ENCODE measurements at places on chromosomes 3 and 15.

GRCh38 chr15:39599871-39600270, 19.0 kb downstream of the THBS1 start:
- no peak for DNase-seq

DNA sequence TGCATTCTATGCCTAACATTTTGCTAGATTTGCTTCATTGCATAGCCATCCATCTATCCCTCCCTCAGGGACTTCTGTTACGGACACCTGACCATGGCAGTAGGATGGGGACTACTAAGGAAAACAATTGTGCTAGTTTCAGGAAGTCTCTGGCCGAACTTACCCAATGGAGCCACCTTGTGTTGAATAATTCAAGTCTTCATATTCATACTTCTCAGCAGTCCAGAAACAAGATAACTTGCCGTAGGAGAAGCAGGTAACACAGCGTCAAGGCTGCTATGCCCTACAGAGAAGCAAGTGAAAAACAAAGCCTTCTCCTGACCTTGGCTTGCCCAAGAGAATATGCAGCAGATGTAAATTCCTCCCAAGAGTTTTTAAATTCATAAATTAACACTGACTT, 685.3 kb downstream of the GRM7 start:
- no peak for DNase-seq

DNA sequence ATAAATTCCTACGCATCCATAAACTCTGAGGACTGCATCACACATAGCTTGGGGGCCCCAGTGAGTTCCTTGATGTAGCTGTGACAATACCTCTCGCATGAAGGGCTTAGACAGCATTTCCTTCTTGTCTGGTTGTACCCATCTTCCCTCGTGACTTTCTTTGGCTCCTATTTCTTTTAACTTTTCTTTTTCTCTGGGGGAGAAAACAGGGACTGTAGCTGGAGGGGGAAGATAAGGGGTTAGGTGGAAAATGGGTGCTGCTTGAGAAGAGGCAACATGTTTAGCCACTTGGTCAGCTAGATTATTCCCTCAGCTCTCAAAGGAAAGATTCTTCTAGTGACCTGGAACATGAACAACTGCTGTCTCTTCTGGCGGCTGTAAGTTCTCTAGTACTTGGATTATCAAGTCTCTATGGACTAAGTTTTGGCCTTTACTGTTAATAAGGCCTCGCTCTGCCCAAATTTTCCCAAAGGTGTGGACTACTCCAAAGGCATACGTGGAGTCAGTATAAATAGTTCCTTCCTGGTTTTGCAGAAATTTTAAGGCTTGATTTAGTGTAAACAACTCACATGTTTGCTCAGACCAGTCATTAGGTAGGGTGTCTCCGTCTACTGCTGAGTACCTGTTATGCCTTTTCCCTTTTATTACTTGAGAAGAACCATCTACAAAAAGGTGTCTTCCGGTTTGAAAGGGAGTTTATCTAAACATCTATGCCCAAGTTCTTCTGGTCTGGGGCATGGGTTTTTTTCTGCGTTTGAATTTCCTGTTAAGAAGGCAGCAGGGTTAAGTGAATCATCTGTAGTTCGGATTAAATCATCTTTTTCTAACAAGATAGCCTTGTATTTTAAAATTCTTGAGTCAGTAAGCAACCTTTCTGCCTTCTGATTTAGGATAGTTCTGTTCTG, 21.0 kb upstream of the ATG7 start:
- no peak for DNase-seq

DNA sequence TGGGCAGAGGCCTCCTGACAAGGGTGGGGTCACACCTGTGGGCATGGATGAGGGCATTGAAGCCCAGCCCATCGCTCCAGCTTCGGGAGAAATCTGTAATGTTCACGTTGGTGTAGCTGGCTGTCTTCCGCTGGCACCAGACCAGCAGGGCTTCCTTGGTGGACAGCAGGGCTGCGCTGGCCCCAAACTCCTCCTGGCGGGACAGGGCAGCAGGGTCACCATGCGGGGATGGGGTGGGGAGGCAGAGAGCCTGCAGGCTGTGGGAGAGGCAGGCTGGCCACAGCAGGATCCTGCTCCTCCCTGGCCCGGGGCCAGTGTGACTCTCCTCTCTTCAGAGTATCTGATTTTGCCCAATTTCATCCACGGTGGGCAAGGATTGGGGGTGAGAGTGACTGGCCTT, 6.0 kb downstream of the SPTBN5 start:
- DNase-seq = no peak

DNA sequence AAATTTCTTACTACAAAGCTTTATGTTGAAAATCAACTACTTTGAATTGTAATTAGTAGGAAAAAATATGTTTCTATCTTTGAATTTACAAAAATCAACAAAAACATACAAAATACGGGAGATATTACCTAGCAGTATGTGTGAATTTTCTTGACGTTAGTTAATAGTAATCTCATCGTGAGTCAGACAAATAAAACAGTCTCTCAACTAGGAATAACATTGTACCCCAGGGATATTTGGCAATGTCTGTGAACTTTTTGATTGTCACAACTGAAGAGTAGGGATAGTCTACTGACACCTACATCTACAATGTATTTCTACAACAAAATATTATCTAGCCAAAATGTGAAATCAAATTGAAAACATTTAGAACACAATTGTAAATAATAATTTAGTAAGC, 250.3 kb downstream of the POLQ start:
- DNase-seq = no peak
